ENCODE measurements at places on chromosomes 12 and 14. TPM values are rescaled to one million over a fixed set of nuclear protein-coding genes. Genes with fewer than 3 reads are reported as not detected.

The STON2 gene
- total RNA-seq = 0.28 TPM

The HOXC6 gene
- total RNA-seq = 0.28 TPM

The PKP2 gene
- total RNA-seq = 0.55 TPM

The CLEC1A gene
- not detected for total RNA-seq

The ACOT6 gene
- not detected for total RNA-seq

The PRH2 gene
- 0.18 TPM for total RNA-seq

The PLD4 gene
- 0.09 TPM for total RNA-seq

The XRCC3 gene
- total RNA-seq = 3.7 TPM

The SPX gene
- 0.18 TPM for total RNA-seq

The C14orf132 gene
- total RNA-seq = 13.5 TPM

The CLEC2A gene
- not detected for total RNA-seq

The STXBP6 gene
- 7.3 TPM for total RNA-seq

The KERA gene
- total RNA-seq = not detected

The PSME1 gene
- total RNA-seq = 134 TPM

The POU6F1 gene
- 1.1 TPM for total RNA-seq

The OTX2 gene
- not detected for total RNA-seq

The CLEC9A gene
- not detected for total RNA-seq

The ARF3 gene
- 27.6 TPM for total RNA-seq

The LMNTD1 gene
- total RNA-seq = 0.37 TPM

The HNF1A gene
- total RNA-seq = not detected

The SLC39A9 gene
- 137 TPM for total RNA-seq

The P2RX2 gene
- not detected for total RNA-seq

The RAD9B gene
- total RNA-seq = 0.46 TPM

The PPTC7 gene
- 4.5 TPM for total RNA-seq

The CLEC4A gene
- 0.28 TPM for total RNA-seq

The KCNC2 gene
- total RNA-seq = not detected
